Epithelial cell of alveolus of lung (primary cell): ENCODE measurements at places on chromosomes 7 and 10. TPM values are rescaled to one million over a fixed set of nuclear protein-coding genes. Genes with fewer than 3 reads are reported as not detected.

SORCS1 gene
- total RNA-seq: 0.08 TPM in 1 of 2 replicates, not detected in the other

OR9A2 gene
- total RNA-seq: not detected in 2 replicates

HERC4 gene
- 23.9 and 30.9 TPM in 2 replicates for total RNA-seq

PSMA2 gene
- total RNA-seq: 89.3 and 110 TPM in 2 replicates

CISD1 gene
- 16.8 and 35.0 TPM in 2 replicates for total RNA-seq

ATOH7 gene
- total RNA-seq: 0.13 and 0.48 TPM in 2 replicates

MYL10 gene
- total RNA-seq: not detected in 2 replicates

SPDYE16 gene
- not detected in 2 replicates for total RNA-seq

ABCB1 gene
- total RNA-seq: 1.3 TPM in 1 of 2 replicates, not detected in the other

HOXA6 gene
- 15.0 and 18.1 TPM in 2 replicates for total RNA-seq

CAV2 gene
- 34.6 and 88.4 TPM in 2 replicates for total RNA-seq

ZNF365 gene
- total RNA-seq: 0.32 and 3.4 TPM in 2 replicates

HOXA13 gene
- total RNA-seq: not detected in 2 replicates

CTAGE6 gene
- under 0.01 TPM in 1 of 2 replicates, not detected in the other for total RNA-seq

LRRC4 gene
- 0.16 TPM in 1 of 2 replicates, not detected in the other for total RNA-seq

PSAP gene
- 769 and 988 TPM in 2 replicates for total RNA-seq

SPDYE11 gene
- total RNA-seq: not detected in 2 replicates

SPAG6 gene
- not detected in 2 replicates for total RNA-seq

VIPR2 gene
- total RNA-seq: 2.1 TPM in 1 of 2 replicates, not detected in the other

FBXL13 gene
- total RNA-seq: 0.16 and 0.39 TPM in 2 replicates

ATP5F1C gene
- total RNA-seq: 268 TPM in 2 replicates

ZMIZ1 gene
- total RNA-seq: 24.8 and 52.3 TPM in 2 replicates

ELAPOR2 gene
- 1.3 and 12.9 TPM in 2 replicates for total RNA-seq

LIPK gene
- total RNA-seq: not detected in 2 replicates

AKR1C8 gene
- not detected in 2 replicates for total RNA-seq

WNT2 gene
- total RNA-seq: 0.13 and 42.6 TPM in 2 replicates

GBX1 gene
- not detected in 2 replicates for total RNA-seq

TDRD1 gene
- total RNA-seq: not detected in 2 replicates

ZNF488 gene
- total RNA-seq: 0.24 and 0.52 TPM in 2 replicates

GPR85 gene
- total RNA-seq: 0.24 and 3.6 TPM in 2 replicates

CUL2 gene
- 22.5 and 25.9 TPM in 2 replicates for total RNA-seq

BBS9 gene
- total RNA-seq: 10.0 and 11.1 TPM in 2 replicates

SPDYE5 gene
- total RNA-seq: not detected in 2 replicates

TMEM236 gene
- not detected in 2 replicates for total RNA-seq

HOXA4 gene
- 5.9 and 8.7 TPM in 2 replicates for total RNA-seq

STAG3 gene
- total RNA-seq: 0.16 and 0.91 TPM in 2 replicates

GRID2IP gene
- 0.08 TPM in 1 of 2 replicates, not detected in the other for total RNA-seq

ELFN1 gene
- total RNA-seq: under 0.01 TPM in 1 of 2 replicates, not detected in the other

SYT15 gene
- 0.13 and 0.24 TPM in 2 replicates for total RNA-seq

AKR1C2 gene
- total RNA-seq: 3.7 and 4.7 TPM in 2 replicates

STX1A gene
- total RNA-seq: 2.5 and 9.3 TPM in 2 replicates

ACTA2 gene
- total RNA-seq: 129 and 218 TPM in 2 replicates

ZNF438 gene
- total RNA-seq: 3.6 and 4.9 TPM in 2 replicates

KIF11 gene
- 13.1 and 23.1 TPM in 2 replicates for total RNA-seq
